CD4-positive, alpha-beta T cell treated with Interleukin-1 beta for 1 hour (primary cell): ENCODE measurements at places on chromosomes 4 and X.

- DNase-seq: no peak
Measured at GRCh38 chr4:173758132-173758531, 228.1 kb upstream of the HAND2 start.

GRCh38 chr4:159051245-159052071 lies 51.4 kb upstream of the RAPGEF2 start:
- no peak for DNase-seq

DNA sequence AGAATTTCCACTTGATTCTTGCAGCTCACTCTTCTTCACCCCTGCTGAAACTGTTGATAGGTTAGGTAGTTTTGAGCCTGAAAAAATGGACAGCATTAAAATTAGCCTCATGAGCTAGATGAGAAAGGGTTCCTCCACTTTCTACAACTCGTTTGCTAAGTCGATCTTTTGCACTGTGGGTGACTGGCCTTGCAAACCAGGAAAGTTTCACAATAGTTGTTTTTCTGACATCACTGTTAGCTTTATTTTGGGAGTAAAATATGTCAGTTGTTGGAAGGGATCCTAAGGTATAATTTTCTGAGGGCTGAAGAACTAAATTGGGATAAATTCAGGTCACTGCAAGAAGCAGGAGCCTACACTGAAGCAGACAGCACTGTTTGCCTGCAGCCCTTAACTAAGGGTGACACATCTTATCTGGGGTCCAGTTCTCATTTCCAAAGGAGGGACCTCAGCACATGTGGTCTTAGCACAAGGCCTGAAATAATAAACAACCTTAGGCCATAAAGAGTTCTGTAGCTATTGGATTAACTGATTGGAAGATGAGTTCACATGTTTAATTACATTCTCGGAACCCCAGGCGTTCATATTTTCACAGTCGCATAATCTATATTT lies 29.1 kb downstream of the ANAPC4 start:
- DNase-seq: no peak

DNA sequence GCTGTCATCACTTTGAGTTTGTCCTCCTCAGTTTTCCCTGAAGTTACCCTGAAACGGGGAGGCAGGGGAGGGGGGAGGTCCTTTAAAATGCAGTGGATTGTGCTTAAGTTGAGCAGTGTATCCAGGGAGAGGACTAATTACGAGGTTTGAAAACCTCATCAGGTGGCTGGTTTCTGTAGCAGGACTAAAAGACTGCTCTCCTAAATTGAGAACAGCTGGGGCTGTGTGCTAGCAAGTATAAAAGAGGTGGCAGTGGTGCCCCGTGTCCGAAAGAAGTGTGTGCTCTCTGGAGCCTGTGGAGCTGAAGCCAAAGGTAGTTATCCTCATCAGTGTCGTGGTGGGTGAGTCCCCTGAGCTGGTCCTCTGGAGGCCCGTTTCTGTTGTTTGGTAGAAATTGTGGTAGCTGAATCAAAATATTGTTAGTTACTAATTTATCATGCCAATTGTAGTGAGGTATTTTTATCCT lies 37.2 kb upstream of the CYP2U1 start:
- no peak for DNase-seq

- no peak for DNase-seq
Measured at GRCh38 chr4:19780871-19781270, 470.8 kb upstream of the SLIT2 start.

GRCh38 chr4:131411393-131411792 lies 1737.7 kb upstream of the PCDH10 start:
- DNase-seq: no peak

GRCh38 chrX:53287493-53288138 lies 6.2 kb upstream of the IQSEC2 start:
- peak; percentile 32 for DNase-seq

DNA sequence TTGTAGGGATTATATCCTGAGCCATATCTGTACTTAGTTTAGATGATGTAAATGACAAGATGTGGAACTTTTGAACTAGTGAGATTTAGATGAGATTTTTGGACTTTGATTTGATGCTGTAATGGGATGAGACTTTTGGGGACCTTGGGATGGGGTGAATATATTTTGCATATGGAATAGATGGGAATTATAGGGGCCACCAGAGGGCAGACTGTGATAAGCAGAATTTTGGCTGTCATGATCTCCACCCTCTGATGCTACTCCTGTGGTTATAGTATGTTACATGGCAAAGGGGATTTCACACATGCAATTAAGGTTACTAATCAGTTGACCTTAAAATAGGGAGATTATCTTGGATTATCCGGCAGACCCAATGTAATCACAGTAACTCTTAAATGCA lies 214.0 kb upstream of the NHS start:
- no peak for DNase-seq

DNA sequence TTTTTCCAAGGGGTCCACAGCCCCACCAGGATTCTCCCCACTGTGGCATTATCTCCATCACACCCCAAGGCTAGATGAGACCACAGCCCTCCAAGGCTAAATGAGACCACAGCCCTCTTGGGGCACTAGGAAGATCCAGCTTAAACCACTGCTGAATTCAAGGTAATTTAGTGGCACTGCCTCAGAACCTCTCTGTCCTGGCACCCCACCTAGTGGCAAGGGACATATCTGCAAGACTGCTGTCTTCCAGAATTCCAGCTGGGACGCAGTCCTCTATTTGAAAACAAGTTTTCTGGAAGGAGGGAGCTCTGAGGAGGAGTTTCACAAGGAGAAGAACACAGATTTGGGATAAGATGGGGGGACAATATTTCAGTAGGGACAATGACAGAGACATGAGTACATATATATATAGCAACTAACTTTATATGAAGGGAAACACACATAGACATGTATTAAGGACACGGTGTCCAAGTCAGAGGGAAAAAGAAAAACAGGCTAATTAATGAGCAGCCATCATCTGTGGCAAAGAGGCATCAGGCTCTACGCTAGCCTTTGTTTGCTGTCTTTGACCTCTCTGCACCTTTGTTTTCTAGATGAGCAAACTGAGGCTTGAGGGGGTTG lies 9.3 kb downstream of the CETN2 start:
- no peak for DNase-seq

DNA sequence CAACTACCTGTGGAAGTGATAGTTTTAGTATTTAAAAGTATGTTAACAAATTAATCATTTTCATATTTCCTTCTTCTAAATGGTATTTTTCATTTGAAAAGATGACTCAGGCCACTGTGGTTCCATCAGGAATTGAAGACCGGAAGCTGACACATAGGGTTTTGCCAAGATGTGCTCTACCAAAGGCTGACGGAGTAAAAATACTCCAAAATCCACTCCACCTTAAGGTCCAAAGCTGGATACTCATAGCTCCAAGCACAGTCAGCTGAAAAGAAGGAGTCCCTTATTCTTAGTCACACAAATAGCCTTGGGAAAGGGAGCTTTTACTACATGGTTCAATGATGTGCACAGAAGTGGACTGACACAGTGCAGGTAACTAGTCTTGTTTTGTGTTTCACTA lies 472.0 kb downstream of the ARAP2 start:
- DNase-seq: no peak
